ENCODE measurements at places on chromosomes 1 and 21. TPM values are rescaled to one million over a fixed set of nuclear protein-coding genes. Genes with fewer than 3 reads are reported as not detected.

The KRTAP21-2 gene
- total RNA-seq = not detected

The FAM110D gene
- total RNA-seq = 2.1 TPM

The C8B gene
- not detected for total RNA-seq

- H3K36me3 ChIP-seq = no peaks in the 10 kb centered on the region
- no peak for DNase-seq
- no peaks in the 10 kb centered on the region for H3K27me3 ChIP-seq
- no peaks in the 10 kb centered on the region for H3K4me1 ChIP-seq
Measured at GRCh38 chr21:45950740-45951515, 30.6 kb upstream of the COL6A1 start.

- peak overlapping the region; percentile 71 for H3K4me3 ChIP-seq
- H3K27me3 ChIP-seq = no peaks in the 10 kb centered on the region
- peaks cover 43% of the 10 kb centered on the region for H3K4me1 ChIP-seq
- DNase-seq = peak; percentile 23
- H3K27ac ChIP-seq = peak overlapping the region; percentile 78
Measured at GRCh38 chr1:202807451-202807925, 733 bp downstream of the KDM5B start.

- DNase-seq = peak; percentile 86
- peaks cover 3% of the 10 kb centered on the region for H3K4me1 ChIP-seq
- no peak overlapping the region for H3K4me3 ChIP-seq
- H3K36me3 ChIP-seq = no peaks in the 10 kb centered on the region
- H3K27ac ChIP-seq = no peak overlapping the region
- no peaks in the 10 kb centered on the region for H3K27me3 ChIP-seq
Measured at GRCh38 chr1:32612189-32612881, 38.0 kb downstream of the ZBTB8OS start.

Measured in adrenal gland (tissue), 19 donors.